Activated CD8-positive, alpha-beta memory T cell treated with anti-CD3 and anti-CD28 coated beads for 4 hours (primary cell): ENCODE measurements at places on chromosomes 4 and X.

DNA sequence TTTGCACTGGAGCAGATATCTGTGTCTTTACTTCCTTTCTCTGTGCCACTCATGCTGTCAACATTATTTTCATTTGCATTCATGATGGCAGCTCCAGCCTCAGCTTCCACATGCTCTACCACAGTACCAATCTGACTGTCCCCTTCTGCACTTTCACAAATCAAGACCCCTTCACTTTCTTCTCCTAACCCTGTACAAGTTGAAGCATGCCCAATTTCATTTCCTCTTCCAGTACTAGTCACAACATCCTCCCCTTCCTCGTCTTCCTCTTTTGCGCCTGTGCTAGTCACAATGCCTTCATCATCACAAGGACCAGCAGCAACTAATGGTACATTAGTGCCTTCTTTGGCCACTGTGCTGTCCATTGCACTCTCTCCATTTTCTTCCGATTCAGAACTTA is 26.5 kb downstream of the BOD1L1 start:
- DNase-seq: no peak

DNA sequence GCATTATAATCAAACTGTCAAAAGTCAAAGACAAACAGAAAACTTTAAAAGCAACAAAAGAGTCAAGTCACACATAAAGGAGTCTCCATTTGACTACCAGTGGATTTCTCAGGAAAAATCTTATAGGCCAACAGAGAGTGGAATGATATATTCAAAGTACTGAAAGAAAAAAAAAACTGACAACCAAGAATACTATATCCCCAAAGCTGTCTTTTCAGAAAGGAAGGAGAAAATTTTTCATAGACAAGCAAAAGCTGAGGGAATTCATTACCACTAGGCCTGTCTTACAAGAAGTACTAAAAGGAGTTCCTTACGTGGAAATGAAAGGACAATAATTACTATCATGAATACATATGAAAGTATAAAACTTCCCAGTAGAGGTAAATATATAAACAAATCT is 39.0 kb downstream of the SLC10A7 start:
- DNase-seq: no peak

DNA sequence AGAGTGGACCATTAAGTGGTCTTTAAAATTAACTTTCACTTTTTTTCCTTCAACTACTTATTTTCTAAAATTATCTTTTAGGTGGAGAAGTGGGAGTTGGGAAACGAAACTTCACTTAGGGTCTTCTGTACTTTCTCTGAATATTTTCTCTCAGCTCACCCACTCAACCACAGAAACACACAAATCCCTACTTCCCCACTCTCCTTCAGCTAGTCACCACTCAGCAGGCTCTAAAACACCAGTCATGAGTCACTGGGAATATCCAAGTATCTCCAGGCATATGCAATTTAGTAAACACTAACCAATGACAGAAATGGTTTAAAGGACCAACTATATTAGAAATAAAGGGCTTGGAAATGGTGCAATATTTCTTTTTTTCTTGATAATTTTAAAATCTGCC is 153.0 kb upstream of the RPS6KA6 start:
- DNase-seq: no peak

DNA sequence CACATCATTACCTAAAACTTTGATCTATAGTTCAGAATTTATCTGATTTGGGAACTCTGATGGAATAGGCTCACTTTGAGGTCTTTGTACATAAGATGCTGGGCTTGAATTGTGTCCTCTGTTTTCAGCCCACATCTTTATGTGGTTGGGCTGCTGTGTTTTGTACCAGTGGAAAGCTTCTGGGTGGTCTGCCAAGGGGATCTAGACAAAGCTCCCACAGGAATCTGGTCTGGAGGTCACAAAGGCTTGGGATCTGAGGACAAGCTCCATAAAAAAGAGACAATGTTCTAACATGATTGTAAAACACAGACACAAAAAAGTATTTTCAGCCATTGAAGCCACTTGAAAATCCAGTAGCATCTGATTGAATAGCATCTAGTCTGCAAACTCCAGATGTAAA is 393.5 kb upstream of the PITX2 start:
- DNase-seq: no peak

- DNase-seq: no peak
Measured at GRCh38 chr4:2142630-2143427, 83.7 kb downstream of the NAT8L start.

GRCh38 chr4:76585272-76585671 is 150.2 kb downstream of the SHROOM3 start:
- DNase-seq: no peak

- DNase-seq: no peak
Measured at GRCh38 chrX:153319295-153320046, 2.1 kb downstream of the PNMA6F start.

DNA sequence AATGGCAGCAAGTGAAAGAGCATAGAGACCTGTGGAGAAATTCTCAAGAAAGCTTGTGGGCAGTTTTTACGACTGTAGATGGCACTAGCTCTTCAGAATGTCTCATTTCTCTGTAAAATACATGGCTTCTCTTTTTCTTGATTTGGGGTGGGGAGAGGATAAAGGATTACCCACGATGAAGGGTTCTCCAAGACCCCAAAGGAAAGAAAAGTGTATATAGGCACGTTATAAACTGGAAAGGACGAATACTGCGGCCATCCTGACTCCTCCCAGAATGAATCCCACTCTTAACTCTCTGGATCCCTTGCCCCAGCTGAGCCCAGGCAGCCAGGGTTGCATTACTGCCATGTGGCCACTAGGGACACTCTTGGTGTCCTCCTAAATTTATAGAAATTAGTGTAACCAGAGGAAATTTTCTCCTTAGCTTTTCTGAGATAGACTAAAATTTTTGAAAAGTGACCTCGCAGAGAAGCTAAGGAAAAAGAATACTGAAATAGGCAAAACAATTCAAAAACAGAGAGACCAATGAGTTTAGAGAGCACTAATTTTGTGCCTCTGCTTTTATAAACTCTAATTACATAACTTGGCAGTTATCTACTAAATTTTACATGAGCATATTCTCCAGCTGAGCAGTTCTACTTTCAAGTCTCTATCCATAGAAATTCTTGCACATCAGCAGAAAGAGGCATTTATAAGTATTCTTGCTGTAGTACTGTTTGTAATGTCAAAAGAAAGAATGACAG is 37.8 kb upstream of the PCDH19 start:
- no peak for DNase-seq

DNA sequence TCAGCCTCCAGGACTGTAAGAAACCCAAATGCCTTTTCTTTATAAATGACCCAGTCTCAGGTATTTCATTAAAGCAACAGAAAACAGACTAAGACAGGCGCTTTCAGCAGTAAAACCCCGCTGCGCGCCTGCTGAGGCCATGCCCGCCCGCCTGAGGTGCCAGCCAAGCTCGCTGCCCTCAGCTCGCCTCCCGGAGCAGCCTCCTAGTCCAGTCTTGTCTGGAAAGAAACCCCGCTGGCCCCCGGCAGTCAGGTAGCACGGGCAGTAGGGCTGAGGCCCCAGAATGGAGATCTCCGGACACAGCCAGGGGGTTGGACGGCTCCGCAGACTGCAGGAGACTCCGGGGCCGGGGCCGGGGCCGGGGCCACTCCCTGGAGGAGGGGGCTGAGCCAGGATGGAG is 31.7 kb downstream of the ZFYVE28 start:
- no peak for DNase-seq

- no peak for DNase-seq
Measured at GRCh38 chr4:85733798-85734197, 258.8 kb downstream of the ARHGAP24 start.

DNA sequence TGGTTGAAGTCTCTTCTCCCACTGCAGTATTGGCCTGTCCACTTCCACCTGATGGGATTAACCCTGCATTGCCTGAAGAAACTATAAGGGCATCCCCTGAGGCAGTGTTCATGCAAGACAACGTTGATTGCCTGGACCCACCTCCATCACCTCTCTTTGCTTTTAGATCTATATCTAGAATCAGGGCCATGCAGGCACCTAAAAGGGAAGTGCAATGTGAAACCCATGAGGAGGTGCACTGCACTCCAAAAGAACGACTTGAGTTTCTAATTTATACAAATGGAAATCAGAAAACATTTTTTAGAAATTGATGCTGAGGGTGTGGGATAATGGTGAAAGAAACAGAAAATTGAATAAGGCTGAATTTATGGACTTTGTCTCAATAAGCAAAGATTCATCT is 694.4 kb downstream of the TRAM1L1 start:
- DNase-seq: no peak

DNA sequence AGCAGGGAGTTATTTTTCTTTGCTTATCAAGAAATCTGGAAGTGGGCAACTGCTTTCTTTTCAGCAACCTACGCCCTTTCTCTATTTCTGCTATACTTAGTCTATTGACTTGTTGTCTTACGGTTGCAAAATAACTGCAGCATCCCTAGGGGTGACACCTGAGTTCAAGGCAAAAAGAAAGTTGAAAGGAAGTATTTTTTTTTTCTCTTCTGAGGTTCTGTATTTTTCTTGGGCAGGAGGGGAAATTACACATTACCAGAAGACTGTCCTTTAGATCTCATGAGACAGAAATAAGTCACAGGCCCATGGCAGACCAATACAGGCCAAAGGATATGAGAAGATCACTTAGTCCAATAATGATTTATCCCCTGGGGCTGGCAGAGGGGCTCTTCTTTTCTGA is 204.7 kb upstream of the CASK start:
- DNase-seq: no peak

DNA sequence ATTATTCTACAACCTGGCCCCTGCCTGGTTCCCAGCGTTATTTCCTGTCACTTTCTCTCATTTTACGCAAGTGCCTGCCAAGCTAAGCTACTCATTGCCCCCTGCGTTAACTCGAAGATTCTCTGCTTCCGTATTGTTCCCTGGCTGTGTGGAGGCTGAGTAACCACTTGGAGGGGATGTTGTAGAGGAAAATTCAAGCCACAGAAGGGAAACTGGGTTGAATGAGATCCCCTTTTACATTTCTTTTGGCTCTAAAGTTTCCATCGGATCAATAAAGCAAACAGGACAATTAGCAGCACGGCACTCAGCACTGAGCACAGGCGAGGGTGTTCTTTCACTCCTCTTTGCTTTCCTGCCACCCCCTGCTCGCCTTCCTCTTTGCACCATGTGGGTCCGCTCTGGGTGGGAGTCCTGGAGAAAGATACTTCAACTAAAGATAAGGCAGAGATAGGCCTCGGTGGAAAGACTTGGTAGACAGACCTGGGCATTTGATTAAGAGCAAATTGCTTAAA is 4.2 kb upstream of the TMSB4X start:
- DNase-seq: no peak

DNA sequence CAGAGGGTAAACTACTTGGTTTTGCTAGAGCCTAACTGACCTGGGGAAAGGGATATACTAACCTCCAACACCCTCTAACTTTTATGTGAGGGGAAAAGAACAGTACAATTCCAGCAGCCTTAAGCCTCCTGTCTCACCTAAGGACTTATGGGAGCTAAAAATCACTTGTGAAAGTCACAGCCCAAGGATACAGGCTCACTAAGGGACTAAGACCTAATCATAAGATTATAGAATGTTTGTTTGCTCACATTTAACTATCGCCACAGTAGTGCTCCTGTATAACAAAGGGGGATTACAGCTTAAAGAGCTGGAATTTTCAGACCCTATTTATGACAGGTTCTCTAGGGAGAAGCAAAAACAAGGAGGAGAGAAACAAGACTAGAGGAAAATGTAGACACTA is 548.7 kb downstream of the DACH2 start:
- no peak for DNase-seq

DNA sequence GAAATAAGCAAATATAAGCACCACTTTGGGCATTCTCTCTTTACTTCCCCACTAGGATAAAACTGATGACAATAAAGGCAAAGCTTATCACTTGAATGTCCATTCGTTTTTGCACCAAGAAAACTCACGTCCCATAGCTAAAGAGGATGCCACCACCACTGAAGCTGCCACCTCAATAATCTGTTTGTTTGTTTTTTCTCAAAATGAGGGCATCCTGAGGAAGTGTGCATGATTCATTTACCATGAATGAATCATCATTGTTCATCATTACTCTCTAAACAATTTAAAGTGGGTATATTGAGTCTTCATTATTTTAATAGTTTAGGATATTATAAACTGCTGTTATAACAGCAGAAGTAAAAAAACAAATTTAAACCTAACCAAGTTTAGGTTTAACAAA is 168.2 kb downstream of the DCTD start:
- DNase-seq: no peak

- DNase-seq: no peak
Measured at GRCh38 chr4:110622841-110623717, at the start of gene PITX2. Gene PITX2 (minus strand): TSS chr4:110623077. CDS start chr4:110622460, 617 bp downstream.

- no peak for DNase-seq
Measured at GRCh38 chr4:26264109-26264508, 56.7 kb upstream of the RBPJ start.

GRCh38 chr4:111650146-111650545 is 495.1 kb upstream of the FAM241A start:
- DNase-seq: no peak

- DNase-seq: no peak
Measured at GRCh38 chr4:56371426-56372220, 15.7 kb downstream of the AASDH start.

DNA sequence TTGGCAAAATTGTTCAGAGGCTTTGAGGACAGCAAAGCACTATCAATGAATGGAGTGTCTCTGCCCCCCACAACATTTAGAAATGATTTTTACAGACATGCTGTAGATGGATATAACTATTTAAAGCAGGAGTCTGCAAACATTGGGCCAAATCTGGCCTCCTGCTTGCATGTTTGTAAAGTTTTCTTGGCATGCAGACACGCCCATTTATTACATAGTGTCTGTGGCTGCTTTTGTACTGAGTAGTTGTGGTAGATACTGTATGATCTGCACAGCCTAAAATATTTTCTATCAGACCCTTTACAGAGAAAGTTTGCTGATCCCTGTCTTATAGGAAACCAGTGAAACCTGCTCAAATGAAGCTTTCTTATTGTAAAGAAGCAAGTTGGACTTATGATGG is 45.5 kb upstream of the PHEX start:
- DNase-seq: no peak

- no peak for DNase-seq
Measured at GRCh38 chrX:48590203-48591103, 6.8 kb upstream of the WDR13 start.

DNA sequence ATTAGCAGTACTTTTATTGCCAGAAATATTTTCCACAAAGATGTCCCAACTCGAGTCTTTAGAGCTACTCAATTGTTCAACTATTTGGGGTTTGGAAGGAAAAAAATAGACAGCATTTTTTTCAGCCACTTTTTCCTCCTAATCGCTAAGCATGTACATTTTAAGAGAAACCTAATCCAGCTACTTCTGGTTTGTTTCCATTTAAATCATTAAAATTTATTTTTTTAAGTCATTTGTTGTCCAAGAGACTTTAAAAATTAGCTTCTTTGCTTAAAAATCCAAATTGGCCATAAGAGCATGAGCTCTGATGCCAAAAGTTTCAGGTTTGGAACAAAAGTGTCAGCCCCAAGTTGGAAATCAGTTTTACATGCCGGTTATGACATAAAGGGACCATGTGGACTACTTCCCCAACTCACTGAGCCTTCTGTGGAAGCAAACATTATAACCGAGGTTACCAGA is 186.3 kb upstream of the INTU start:
- DNase-seq: no peak

- no peak for DNase-seq
Measured at GRCh38 chr4:114178392-114178791, 198.9 kb upstream of the ARSJ start.

GRCh38 chr4:154743683-154744340 is at the start of gene LRAT:
Gene LRAT (plus strand): TSS chr4:154744000. CDS start chr4:154744327, 327 bp downstream.
- DNase-seq: no peak
